Activated CD4-positive, alpha-beta T cell treated with anti-CD3 and anti-CD28 coated beads, Interleukin-2, amount 10 ng/mL, durations not matched to agents 24 days and 14 days (primary cell): ENCODE measurements at places on chromosomes 6 and 20. TPM values are rescaled to one million over a fixed set of nuclear protein-coding genes. Genes with fewer than 3 reads are reported as not detected.

DNA sequence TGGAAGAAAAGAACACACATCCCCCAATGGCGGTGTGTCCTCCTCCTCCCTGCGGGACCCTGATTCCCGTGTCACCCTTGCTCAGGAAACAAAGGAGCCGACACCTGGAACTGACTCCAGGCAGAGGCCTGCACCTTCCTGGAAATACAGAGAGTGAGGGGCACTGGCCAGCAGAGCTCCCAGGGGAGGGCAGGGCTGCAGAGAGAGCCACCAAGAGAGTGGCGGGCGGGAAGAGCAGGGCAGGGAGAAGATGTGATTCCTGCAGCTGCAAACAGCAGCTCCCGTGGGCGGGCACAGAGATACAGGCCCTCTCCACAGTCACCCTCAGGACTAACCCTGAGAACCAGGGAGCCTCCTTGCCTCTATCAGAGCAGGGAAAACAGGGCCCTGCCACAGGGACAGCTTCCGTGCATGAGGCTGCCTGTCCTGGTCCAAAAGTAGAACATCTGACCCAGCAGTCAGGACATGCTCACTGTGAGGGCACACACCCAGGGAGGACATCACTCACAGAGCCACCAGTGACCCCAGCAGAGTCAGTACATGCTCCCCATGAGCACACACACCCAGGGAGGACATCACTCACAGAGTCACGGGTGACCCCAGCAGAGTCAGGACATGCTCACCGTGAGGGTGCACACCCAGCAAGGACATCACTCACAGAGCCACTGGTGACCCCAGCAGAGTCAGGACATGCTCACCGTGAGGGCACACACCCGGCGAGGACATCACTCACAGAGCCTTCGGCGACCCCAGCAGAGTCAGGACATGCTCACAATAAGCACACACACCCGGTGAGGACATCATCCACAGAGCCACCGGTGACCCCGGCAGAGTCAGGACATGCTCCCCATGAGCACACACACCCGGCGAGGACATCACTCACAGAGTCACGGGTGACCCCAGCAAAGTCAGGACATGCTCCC lies 193.1 kb downstream of the DLL1 start:
- H3K27me3 ChIP-seq = peaks cover 5% of the 10 kb centered on the region
- H3K4me3 ChIP-seq = no peak overlapping the region
- no peaks in the 10 kb centered on the region for H3K4me1 ChIP-seq
- no peaks in the 10 kb centered on the region for H3K36me3 ChIP-seq
- no peak overlapping the region for H3K27ac ChIP-seq

GRCh38 chr20:47304287-47304686 lies 52.2 kb downstream of the ZMYND8 start:
- H3K27me3 ChIP-seq = no peaks in the 10 kb centered on the region
- H3K4me3 ChIP-seq = no peak overlapping the region
- no peak overlapping the region for H3K27ac ChIP-seq
- H3K36me3 ChIP-seq = peaks cover 43% of the 10 kb centered on the region
- no peak for DNase-seq
- peaks cover 26% of the 10 kb centered on the region for H3K4me1 ChIP-seq

DNA sequence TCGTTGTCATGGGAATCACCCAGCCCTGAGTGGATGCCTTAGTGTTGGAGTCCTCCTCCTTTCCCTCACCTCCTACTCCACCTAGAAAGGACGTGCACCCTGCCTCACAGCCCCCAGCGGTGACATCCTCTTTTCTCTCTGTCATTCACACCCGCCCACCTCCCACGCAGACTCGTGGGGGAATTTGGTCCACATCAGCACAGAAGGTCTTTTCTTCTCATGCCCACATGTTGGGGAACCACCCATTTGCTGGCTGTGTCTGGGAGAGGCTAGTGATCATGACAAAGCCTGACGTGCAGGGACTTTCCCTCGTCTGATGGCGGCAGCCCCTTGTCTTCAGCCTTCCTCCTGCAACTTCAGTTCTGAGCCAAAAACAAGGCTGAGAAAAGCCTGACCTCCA lies 96.0 kb upstream of the CNKSR3 start:
- peak overlapping the region; percentile 57 for H3K4me3 ChIP-seq
- H3K27ac ChIP-seq = peak overlapping the region; percentile 82
- peaks cover 34% of the 10 kb centered on the region for H3K4me1 ChIP-seq
- DNase-seq = peak; percentile 86

GSTA3 gene
- not detected in 2 replicates for total RNA-seq

DNA sequence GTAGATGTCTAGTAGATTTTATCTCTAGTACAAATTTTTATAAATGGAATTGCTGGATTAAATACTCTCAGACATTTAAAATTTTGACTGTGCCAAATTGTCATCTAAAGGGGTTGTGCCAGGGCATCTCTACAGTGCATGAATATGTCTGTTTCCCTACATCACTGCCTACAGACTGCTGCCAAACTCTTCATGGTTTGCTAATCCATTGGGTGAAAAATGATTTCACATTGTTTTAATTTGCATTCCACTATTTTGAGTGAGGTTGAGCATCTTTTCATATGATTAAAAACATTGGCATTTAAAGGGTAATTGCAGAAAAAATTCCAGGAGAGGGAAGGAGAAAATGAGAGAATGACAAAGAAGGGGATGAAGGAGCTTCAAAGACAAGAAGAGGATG lies 267.7 kb upstream of the RNF24 start:
- H3K27ac ChIP-seq = no peak overlapping the region
- H3K36me3 ChIP-seq = no peaks in the 10 kb centered on the region
- DNase-seq = no peak
- H3K4me1 ChIP-seq = no peaks in the 10 kb centered on the region
- no peak overlapping the region for H3K4me3 ChIP-seq

- H3K4me3 ChIP-seq = no peak overlapping the region
- H3K27me3 ChIP-seq = no peaks in the 10 kb centered on the region
- no peaks in the 10 kb centered on the region for H3K36me3 ChIP-seq
- no peak for DNase-seq
Measured at GRCh38 chr6:106766201-106766600, 136.8 kb downstream of the QRSL1 start.

DNA sequence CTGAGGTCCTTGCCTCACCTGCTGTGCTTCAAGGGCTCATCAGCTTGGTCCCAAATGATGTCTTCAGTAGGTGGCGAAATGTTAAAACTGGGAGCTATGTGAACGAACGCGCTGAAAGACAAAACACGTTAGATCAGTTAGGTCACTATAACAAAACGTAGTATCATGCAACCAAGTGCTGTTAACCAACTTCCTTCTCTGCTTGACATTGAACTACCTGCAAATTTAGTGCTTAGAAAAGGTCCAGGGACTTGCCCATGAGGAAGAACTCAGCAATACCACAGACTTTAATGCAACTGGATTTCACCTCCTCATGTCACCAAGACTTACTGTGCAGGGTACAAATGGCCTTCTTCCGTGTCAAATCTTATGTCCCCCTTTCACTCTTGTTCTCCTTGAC lies 24.8 kb downstream of the BACH2 start:
- H3K36me3 ChIP-seq = peaks cover 45% of the 10 kb centered on the region
- DNase-seq = peak; percentile 73
- peaks cover 78% of the 10 kb centered on the region for H3K4me1 ChIP-seq
- peak overlapping the region; percentile 85 for H3K27ac ChIP-seq
- H3K4me3 ChIP-seq = peak overlapping the region; percentile 70
- no peaks in the 10 kb centered on the region for H3K27me3 ChIP-seq

GRCh38 chr6:112281821-112282615 lies 27.7 kb upstream of the LAMA4 start:
- no peak for DNase-seq
- peaks cover 15% of the 10 kb centered on the region for H3K4me1 ChIP-seq
- H3K4me3 ChIP-seq = no peak overlapping the region
- no peaks in the 10 kb centered on the region for H3K36me3 ChIP-seq
